ENCODE measurements at places on chromosomes 11 and 22.
A peak's percentile ranks its signal among the peaks of the same experiment; 100 is the strongest.

DNA sequence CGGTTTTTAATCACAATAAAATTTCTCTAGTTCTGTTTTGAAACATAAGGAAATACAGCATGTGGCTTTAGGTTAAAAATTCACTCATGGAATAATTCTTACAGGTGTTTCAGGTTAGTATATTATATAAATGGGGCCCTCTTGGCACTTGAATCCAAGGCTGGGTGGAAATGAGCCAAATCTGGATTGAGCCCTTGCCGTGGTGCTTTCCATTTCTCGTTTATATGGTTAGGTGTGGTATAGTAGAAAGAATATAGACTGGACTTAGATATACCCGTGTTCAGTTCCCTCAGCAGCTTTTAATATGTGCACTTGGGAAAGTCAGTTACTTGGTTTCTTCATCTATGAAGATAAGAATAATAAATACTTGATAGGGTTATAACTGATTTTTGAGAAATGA is 16.0 kb downstream of the ZFP91 start:
- DNase-seq: no peak

- DNase-seq: peak; percentile 61
Observed at GRCh38 chr11:96272529-96273222, 70.3 kb downstream of the MAML2 start.

- no peak for DNase-seq
Observed at GRCh38 chr11:35947437-35947836, 3.6 kb downstream of the LDLRAD3 start.

DNA sequence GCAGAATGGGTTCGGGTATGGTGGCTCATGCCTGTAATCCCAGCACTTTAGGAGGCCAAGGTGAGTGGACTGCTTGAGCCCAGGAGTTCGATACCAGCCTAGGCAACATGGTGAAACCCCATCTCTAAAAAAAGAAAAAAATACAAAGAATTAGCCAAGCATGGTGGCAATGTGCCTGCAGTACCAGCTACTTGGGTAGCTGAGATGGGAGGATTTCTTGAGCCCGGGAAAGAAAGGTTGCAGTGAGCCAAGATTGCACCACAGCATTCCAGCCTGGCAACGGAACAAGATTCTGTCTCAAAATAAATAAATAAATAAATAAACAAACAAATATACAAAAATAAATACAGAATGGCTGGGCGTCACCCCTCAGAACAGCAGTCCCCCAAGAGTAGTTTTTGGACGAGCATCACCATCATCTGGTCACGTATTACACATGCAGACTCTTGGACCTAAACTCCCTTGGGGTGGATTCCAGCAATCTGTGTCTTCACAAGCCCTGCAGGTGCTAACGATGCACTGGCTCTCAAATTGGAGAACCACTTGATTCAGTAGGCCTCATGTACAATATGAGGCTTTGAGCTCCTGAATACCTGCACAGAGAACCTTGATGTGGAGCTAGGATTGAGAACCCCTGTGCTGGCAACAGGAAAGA is 33.5 kb downstream of the CLMP start:
- no peak for DNase-seq

- no peak for DNase-seq
Observed at GRCh38 chr11:19405966-19406365, 165.2 kb upstream of the E2F8 start.

DNA sequence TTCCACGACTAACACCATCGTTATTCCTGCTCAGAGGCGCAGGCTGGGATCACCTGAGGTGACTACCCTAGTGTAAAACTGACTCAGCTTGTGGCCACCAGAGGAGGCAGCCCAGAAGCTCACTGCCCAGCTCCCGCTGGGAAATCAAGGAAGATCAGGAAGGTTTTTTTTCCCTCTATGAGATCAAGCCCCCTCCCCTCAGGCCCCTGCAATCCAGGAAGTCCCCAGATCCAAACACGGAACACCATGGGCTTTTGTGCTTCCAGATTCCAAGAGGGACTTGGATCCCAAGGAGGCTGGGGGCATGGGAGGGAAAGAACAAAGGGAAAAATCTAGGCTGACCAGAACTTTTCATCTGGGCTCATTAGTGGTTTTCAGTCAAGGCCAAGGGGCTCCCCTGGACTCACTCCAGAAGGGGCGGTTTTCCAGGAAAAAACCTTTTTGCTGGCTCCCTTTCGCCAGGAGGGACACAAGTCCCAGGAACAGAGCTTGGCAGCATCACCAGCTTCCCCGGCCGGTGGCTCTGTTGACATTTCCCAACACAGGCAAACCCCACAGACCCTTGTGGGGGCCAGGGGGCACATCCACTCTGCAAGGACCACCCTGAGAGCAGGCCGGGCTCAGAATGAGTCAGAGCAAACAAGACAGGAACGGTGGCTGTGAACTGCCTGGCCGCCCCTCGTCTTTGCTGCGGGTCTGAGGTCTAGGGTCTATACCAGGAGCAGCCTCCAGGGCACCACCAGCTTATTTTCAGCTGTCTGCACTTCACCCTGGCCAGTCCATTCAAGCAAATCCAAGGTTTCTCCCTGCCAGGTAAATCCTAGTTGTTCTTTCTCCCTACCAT is 36.8 kb downstream of the MYH9 start:
- no peak for DNase-seq

- no peak for DNase-seq
Observed at GRCh38 chr22:24183321-24184031, 2.2 kb downstream of the SUSD2 start.

DNA sequence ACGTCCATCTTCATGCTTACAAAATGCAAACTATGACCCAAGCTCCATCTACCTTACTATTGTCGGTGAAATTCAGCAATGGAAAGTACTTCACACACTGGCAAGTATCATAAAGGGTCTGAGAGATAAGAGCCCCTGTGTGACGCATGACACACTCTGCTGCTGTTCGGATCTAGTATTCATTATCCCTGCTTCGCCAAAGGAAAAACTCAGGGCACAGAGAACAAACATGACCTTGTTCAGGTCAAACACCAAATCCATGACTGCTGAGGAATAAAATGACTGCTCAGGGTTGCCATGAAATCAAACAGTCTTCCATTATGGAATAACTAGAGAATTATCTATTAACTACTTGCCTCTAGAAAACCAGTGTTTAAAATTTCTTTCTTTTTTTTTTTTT is 73.0 kb downstream of the MICAL3 start:
- no peak for DNase-seq

GRCh38 chr11:103729617-103730016 is 306.8 kb upstream of the DDI1 start:
- no peak for DNase-seq

DNA sequence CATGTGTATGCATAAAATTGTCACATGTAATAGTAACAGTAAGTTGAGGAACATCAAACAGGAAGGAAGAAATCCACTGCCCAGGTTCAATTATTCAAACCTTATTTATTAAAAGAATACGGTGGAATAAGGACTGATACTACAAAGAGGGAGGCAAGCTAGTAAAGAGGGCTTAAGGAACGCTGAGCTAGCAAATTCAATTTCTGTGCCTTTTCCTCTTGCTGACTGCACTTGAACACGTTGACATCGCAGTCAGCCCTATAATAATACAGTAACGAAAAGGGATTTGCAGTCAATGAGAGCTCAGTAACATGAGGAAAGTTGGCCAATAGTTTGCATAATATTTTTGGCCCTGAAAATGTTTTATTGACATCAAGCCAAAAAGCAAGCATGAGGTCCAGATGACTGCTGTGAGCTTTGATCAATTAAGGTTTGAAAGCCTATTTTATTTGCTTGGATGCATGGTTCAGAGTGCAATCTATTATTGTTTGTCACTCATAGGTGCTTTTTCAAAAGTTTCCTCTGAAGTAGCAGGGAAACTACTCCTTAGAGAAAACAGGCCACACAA is 861.8 kb downstream of the LRRC4C start:
- no peak for DNase-seq

DNA sequence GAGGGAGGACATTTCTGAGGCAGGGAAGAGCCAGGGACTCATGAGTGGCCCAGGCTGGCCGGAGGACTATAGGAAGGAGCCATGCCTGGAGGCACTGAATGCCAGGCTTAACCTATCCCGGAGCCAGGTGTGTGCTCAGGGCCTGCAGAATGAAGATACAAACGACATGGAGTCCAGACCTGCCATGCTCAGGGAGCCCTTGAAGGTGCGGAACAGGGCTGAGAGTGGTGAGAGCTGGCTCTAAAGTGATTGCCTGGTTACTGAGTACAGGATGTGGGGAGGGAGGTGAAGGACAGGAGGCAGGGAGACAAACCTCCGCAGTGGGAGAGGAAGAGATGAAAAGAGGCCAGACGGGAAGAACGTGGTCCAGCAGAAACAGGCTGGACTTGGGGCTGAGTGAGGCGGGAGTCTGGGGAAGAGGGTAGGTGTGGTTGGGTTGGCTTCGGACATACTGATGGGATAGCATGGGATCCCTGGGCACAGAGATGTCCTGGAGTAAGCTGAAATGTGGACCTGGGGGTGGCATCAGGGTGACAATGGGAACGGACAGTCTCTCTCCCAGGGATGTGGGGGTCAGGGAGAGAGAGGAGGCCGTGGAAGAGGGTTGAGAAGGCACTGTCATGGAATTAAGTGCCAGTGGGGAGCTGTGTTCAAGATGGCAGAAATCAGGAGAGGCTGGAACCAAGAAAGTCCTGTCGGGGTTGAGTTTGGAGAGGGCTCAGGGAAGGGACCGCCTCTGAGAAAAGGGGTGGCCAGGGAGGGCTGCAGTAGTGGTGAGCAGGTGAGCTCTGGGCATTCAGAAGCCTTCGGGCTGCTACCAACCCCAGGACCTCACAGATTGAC is 1.5 kb upstream of the ANKRD13D start:
- no peak for DNase-seq

Data from CD4-positive, alpha-beta T cell treated with Interleukin-15 for 4 hours (primary cell).